ENCODE measurements at places on chromosomes 1 and 21.
A peak's percentile ranks its signal among the peaks of the same experiment; 100 is the strongest.

DNA sequence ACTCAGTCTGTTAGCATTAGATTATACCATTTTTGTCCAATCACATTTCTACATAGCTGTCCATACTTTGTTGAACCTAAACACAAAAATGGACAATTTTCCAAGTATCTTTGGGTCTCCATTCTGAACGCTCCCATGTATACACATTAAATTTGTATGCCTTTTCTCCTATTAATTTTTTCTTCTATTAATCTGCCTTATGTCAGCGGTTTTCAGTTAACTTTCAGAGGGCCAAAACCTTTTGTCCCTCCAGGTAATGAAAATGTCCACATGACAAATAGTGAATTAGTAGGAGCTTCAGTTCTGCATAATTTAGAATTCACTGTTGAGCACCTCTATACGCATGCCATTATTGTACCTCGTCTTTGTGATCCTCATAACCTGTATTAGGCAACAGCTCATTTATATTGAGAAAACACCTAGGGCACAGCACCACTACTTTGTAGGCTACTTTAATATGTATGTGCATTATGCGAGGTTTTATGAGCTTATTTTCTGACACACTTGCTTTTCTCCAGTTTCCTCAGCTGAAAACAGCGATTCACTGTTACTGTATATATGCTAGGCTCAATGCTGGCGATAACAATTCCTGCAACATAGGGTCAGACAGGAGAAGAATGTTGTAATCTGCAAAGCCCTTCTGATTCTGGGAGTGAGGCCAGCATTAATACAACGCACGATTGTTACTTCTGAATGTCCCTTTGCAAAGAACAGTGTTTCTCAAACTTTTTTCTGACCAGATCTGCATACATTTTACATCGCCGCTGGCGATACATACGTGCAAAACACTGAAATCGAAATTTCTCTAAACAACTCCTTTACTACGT lies 1.1 kb upstream of the ABCD3 start:
- no peak for DNase-seq

- DNase-seq: no peak
Observed at GRCh38 chr21:39484711-39485276, 33.0 kb downstream of the SH3BGR start.

DNA sequence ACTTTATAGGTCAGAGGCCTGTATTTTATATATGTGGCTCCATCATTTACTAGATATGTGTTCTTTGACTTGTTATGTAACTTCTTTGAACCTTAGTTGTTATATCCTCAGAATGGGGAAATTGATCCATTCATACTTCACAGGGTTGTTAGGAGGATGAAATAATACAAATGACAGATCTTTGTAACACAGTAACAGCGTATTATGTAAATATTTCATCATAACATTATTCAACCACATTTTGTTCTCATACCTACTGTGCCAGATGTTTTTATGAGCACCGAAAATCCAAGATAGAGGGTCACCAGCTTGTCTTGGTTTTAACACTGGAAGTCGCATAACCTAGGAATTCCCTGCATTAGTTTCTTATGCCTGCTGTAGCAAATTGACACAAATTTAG lies 3.3 kb downstream of the SUCO start:
- no peak for DNase-seq

DNA sequence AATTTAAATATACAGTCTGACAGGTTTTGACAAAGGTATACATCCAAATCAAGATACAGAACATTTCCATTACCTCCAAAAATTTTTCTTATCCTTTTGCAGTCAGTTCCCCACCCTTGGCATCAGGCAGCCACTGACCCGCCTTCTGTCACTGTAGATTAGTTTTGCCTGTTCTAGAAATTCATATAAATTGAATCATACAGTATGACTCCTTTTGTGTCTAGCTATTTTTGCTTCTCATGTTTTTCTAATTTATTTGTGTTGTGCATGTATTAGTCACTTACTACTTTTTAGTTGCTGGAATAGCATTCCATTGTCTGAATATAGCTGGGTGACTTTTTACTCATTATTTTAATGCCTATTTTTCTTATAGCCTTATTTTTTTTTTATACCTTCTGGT lies 3.8 kb downstream of the UTP25 start:
- DNase-seq: no peak

GRCh38 chr21:16587141-16587581 lies 857.4 kb downstream of the USP25 start:
- DNase-seq: no peak

DNA sequence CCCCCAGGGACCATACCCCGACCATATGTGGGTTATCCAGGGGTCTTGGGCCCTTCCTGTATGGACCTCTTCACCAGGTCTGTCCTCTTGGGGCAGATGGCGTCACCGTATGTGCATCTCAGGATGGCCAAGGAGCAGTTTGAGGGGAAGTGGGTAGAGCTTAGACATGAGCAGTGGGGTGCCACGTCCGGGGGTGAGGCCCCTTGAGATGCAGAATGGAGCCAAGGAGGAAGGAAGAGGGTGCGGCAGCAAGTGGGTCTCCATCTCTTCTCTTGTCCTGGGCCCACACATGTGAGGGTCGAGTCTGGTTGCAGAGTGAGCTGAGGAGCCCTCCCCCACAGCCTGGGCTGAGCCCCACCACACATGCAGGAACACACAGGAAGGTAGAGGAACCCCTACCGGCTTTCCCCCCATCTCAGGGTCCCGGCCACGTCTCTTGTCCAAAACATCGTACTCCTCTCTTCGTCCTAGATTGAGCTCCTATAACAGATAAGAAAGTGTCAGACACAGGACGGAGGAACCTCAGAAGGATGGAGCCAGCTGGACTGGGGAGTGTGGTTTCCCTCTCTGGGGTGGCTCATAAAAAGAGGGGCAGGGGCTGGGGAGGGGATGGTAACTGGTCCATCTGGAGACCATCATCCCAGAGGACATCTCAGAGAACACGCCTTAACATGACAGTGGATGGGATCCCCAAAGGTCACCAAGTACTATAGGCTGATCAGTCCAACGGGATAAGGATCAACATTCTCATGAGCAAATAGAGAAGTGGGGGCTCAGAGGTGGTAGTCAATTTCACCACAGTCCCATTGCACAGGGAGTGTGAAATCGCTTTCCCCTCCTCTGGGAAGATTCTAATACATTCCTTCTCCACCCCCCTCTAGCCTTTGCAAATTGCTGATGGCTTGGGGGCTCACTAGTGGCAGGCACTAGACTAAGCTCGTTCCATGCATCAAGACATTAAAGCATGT lies 79.9 kb downstream of the CD247 start:
- DNase-seq: no peak

DNA sequence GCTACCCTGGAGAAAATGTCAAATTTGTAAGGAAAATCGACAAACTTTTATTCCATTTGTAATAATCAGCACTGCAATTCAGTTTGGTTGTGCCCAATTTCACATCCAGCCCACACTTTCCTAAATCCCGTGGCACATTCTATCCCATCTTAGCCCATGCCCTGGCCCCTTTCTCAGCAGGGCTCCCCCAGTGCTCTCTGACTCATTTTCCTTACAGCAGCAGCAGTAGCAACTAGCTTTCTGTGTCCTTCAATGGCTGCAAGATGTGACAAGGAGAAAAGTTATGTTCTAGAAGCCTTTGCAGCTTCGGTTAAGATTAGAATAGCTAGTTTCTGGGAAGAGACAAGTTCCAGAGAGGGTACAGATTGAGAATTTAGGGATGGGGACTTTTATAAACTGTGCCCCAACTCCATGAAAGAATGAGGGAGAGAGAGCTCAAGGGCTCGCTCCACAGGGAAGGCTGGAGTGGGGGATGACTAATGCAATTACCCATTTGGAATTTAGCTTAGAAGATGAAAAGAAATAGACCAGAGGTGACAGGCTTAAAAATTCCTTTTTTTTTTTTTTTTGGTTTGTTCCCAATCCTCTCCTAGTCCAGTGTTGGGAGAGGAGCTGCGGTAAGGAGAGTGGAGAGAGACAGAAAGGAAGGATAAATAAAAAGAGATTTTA lies 47.0 kb upstream of the POU2F1 start:
- no peak for DNase-seq

DNA sequence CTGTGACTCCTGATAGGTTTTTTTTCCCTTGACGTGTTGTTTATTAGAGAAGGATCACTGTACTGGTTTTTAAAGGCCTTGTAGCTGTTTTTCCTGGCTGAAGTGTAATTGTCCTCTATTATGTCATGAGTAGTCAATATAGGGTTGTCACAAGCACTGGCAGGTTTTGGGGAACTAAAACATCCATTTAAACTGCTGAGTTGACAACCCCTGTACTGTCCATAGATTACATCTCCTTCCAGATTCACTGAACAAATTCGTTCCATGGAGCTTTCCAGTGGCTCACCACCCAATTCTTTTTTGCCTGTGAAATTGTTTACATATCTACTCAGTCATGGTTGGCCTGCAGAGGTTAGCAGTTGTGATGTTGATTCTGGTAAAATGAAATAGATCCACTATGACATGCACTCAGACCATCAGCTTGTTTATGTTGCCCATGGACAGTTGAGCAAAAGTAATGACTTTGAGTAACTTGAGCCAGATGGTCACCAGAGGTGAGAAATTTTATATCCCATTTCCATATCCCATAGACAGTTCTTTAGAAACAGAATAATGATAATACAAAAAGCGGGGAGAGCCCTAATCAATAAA lies 59.9 kb upstream of the QSOX1 start:
- DNase-seq: no peak

DNA sequence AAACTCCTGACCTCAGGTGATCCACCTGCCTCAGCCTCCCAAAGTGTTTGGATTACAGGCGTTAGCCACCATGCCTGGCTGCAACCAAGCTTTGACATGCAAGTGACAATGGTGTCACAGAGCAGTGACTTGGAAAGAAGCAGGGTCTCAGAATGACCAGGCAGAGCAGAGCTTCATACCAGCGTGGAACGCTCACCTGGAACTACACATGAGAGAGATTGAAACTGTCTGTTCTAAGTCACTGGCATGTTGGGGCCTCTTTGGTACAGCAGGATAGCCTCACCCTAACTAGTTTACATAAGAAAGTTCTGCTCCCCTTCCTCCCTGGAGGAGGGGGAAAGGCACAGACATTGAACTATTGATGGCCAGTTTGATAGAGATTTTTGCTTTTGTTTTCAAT lies 47.5 kb upstream of the ITPKB start:
- no peak for DNase-seq

GRCh38 chr1:222382171-222382570 lies 165.7 kb downstream of the HHIPL2 start:
- no peak for DNase-seq

GRCh38 chr1:184792450-184792969 lies 37.9 kb upstream of the EDEM3 start:
- no peak for DNase-seq

- DNase-seq: no peak
Observed at GRCh38 chr1:178180405-178180804, 86.5 kb downstream of the RASAL2 start.

DNA sequence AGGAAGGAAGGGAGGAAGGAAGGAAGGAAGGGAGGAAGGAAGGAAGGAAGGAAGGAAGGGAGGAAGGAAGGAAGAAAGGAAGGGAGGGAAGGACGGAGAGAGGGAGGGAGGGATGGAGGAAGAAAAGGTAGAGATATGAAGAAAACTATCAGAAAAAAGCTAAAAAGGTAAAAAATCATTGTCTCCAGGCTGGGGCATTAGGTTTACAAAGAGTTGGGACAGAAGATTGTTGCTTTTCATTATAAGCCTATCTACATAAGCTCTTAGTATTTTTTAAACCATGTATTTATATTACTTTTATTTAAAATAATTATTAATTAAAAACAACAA lies 7.2 kb upstream of the PINK1 start:
- no peak for DNase-seq

DNA sequence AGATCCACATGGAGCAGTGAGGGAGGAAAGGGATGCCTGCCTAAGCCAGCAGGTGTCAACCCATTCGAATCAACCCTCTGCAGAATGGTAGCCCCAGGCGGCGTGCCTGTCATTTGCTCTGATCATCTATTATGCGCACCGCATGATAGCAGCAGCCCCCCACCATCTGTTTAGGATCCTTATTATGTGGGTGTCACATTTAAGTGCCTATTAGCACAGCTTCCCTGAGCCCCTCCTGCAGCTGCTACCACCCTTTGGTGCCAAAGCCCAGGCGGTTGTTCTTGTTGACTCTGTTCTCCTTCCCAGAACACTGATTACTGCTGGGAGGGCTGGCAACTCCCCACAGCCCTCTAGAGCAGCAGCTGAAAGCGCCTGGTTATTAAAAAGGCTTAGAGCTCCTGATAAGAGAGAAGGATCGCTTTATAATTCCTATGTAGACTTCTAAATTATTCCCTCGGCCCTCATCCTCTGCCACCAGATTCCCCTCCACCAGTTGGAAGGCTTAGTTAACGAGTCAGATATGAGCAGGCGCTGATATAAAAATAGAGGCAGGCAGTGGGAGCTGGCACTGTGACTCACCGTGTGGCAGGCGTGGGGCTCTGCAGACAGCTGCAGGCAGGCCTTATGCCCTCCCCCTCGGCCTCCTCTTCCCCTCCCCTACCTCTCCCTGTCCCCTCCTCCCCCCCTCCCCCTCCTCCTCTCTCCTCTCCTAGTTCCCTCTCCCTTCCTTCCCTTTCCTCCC lies 23.0 kb downstream of the ACTA1 start:
- DNase-seq: no peak

- DNase-seq: peak; percentile 35
Observed at GRCh38 chr1:9652379-9653209, 1.1 kb downstream of the PIK3CD start.

DNA sequence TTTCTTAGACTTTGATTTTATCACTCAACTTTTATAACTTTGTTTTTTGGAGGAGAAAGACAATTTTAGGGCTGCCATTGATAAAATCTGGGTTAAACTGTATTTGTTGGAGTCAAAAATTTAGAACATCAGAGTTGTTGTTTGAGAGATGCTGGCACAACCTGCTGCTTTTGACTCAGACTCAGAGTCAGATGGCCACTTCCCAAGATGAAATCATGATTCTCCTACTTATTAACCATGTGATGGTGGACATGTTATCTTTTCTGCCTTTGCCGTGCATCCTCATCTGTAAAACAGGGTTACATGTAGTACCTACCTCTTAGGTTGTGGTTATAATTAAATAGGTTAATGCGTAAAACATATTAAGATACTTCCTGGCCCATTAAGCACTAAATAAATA lies 71.2 kb downstream of the PLA2G4A start:
- DNase-seq: no peak

- no peak for DNase-seq
Observed at GRCh38 chr1:67570486-67571143, 114.4 kb upstream of the GADD45A start.

GRCh38 chr1:210440081-210440480 lies 111.4 kb downstream of the HHAT start:
- DNase-seq: no peak

- no peak for DNase-seq
Observed at GRCh38 chr1:183968386-183968785, 69.1 kb downstream of the COLGALT2 start.

DNA sequence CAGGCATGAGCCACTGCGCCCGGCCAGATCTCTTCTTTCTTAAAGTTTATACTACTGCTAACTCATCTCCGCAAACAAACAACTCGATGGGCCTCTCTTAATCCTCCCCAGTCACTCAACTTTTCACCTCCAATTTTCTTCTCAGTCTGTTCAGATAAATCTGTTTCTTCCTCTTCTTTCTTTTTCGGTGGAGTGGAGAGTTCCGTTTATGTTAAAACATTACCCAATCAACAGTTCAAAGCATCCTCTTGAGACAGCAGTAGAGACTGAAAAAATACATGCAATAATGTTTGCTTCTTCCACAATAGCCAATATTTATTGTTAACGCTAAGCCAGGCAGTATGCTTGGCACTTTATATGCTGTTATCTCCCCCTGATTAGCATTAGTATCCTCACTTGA lies 1.4 kb upstream of the ANKRD13C start:
- no peak for DNase-seq

GRCh38 chr1:205615789-205616188 lies 16.0 kb downstream of the ELK4 start:
- no peak for DNase-seq

Measured in activated CD4-positive, CD25-positive, alpha-beta regulatory T cell treated with anti-CD3 and anti-CD28 coated beads, Interleukin-2, amount 50 U/mL, for 16 hours (primary cell).